Activated CD4-positive, alpha-beta T cell treated with anti-CD3 and anti-CD28 coated beads, Interleukin-2, Interleukin-6, amounts not matched to agents 100 ng/mL and 50 ng/mL, durations not matched to agents 16 hours and 8 hours (primary cell): ENCODE measurements at places on chromosomes 2 and 18.
A peak's percentile ranks its signal among the peaks of the same experiment; 100 is the strongest.

DNA sequence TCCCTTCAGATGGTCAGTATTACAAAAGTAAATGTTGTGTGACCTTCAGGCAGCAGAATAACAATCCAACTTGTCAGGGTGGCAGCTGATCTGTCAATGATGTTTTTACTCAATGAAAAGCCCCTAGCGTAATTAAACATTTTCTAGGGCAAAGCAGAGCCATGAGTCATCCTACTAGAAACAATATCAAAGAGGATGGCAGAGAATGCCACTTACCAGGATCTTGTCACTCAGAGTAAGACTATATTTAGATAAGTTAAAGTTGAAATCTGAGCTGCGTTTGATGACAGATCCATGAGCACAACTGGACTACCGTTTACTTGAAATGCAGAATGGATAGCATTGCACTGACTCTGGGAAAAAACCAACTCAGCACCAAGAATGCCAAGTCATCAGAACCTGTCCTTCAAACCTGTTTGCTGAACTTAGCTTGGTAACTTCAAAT is 612.6 kb upstream of the ACVR2A start:
- DNase-seq = no peak

DNA sequence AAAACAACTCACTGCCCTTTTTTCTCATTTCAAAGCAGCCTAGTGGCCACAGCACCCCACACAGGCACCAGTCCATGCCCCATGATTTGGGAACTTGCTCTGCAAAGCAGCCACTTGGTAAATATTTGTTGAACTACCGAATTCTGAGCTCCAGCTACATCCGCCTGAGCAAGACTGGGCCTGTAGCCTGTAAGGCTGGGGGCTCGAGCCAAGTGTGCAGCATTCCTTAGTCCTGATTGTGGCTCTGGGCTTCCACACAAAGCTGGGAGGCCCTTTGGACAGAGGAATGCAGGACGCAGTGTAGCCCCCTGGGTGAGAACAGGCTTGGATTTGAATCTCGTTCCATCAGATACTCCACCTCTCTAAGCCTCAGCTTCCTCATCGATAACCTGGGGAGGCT is 88.4 kb downstream of the ACTR2 start:
- no peak for DNase-seq

DNA sequence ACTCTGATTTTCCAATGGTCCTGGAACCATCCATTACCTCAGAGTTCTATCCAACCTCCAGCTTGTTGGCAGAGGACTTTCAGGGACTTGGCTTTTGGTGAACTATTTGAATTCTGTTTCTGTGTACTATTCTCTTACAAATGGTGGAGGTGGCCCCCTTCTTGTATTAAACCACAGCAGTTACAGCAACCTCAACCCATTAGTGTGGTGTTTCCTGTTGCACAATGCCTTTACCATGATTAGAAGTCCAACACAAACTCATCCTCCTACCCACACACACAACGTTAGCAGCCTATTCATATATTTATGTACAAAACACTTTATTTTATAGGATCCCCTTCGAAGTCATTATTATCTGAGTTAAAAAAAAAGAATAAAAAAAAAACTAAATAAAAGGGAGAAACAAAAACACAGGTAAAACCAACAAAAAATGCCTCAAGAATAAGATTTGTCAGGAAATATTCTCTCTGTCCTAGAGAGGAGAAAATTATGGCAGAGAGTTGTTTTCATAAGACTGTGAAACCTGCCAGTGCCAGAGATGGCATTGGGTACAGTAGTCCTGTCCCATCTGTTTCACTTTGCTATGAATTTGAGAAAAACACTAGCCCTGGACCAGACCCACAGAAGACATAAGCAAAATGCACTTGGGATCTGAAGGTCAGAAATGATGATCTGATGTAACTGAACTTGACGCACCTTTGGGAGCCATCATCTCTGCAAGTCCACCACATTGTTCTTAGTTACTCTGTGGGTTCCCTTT is 1896.0 kb upstream of the PIK3C3 start:
- no peak for DNase-seq

DNA sequence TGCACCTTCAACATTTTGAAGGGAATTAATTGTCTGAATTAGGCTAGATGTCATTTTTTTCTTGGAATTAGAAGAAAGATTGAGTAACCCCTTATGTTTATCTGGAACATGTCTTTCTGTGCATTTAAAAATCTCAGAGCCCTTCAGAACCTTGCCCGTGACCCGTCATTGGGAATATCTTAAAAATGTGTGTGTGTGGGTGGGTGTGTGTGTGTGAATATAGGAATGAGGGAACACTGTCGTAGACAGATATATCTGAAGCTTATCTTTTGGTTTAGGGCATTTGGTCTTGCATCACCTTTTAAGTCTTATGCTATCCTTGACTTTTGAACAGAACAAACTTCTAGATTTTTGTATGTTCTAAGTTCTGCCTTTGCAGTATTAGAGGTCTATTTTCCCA is 13.5 kb upstream of the IL1RL1 start:
- no peak for DNase-seq

GRCh38 chr18:22628795-22629510 is 211.2 kb upstream of the CTAGE1 start:
- DNase-seq = no peak

DNA sequence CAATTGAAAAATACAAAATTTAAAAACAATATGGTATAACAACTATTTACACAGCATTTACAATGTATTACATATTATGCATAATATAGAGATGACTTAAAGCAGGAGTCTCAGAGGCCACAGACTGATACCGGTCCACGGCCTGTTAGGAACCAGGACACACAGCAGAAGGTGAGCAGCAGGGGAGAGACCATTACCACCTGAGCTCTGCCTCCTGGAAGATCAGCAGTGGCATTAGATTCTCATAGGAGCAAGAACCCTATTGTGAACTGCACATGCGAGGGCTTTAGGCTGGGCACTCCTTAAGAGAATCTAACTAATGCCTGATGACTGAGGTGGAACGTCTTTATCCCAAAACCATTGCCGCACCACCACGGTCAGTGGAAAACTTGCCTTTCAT is 58.0 kb downstream of the SMAD2 start:
- DNase-seq = no peak

GRCh38 chr2:200254773-200255172 is 51.7 kb upstream of the SPATS2L start:
- DNase-seq = no peak

DNA sequence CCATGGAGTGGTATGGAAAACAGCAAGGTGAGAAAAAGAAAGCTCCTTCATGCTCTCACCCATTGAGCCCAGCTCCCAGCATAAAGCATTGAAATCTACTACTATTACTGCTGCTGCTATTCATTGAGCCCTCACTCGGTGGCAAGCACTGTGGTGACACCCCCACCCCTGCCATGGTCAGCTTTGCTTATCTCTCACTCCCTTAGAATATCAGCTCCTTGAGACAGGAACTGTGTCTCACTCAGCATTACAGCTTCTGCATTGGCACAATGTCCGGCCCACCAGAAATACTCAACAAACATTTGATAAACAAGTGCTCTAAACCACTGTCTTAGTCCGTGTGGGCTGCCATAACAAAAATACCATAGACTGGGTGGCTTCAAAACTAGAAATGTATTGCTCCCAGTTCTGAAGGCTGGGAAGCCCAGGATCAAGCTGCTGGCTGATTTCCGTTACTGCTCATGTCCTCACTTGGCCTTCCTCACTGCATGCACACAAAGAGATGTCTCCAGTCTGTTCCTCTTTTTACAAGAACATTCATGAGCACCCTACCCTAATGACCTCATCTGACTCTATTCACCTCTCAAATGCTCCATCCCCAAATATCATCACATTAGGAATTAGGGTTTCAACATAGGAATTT is 116.3 kb downstream of the ZBTB7C start:
- no peak for DNase-seq

DNA sequence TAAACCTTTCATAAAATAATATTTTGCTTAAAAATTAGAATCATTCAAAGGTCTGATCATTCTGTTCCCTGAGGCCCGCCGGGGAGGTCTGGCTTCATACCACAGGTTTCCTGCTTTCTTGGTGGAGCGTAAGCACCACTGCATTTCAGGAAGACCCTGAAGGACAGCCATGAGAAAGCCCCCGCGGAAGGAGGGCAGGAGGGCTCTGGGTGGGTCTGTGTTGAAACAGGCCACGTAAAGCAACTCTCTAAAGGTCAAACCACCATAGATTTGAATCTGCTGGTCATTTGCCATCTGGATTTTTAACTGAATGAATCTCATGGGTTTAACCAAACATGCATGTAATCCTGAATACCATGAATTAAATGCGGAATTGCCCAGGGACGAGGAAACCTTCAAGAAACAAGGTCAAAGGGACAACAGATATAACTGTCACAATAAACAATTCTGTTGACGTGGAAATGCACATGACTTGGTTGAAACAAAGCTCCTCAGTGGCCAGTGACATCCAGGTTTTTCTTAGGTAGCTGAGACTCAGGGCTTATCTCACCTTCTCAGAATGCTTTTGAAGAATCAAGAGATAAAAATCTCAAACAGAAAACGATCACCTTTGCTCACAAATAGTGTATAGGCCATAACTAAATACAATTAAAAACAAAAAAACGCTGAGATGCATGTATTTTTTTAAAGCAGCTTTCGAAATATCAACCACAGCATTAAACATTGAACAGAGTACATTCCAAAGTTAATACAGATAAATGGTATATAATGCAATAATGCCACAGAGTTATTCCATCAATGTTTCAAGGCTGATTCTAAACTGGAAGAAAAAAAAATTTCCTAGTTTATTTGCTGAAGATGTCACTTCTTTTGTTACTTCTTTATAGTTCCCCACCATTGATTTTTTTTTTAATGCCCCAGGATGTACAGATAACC is 193.2 kb downstream of the BCL2 start:
- no peak for DNase-seq

DNA sequence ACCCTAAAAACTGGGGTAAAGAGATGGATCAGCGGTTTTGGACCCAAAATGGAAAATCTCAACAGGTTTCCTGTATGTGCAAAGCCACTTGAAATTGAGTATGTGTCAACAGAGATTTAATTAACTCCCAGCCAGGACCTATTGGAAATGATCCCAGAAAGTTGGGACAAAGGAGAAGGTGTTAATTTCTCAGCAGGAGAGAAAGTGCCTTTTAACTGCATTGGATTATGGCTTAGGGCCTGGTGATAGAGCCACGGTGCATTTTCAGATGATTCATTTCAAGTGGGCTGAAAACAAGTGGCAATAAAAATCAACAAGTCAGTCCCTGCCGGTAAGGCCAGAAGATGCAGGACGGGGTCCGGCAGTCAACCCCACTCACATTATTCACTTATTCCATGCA is 80.2 kb upstream of the BCL11A start:
- no peak for DNase-seq

DNA sequence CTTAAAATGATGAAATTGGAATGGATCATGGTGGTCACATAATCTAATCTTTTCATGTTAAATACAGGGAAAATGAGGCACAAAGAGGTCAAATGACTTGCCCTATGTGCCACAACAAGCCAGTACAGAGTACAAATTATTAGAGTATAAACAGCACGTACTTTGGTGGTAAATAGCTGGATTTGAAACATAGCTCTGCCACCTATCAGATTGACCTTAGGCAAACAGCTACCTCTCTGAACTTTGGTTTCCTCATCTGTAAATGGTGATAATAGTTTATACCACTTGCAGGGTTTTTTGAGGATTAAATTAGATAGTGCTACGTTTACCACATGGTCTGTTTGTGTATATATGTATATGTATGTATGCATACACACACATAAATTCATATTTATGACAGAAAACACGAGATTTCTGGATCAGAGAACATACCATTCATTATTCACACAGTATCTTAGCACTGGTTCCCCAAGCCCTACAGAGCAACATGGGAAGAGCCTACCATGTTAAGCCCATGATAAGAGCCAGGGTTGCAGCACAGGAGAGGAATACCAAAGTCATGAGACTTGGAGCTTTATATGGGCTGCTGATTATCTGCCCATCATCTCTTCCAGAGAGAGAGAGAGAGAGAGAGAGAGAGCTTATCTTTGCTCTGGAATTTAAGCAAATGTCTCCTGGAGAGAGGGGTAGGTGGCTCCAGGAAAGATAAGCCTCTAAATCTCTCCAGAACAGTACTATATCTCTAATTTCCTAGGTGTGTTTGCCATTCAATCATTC is 73.5 kb downstream of the MDH1 start:
- no peak for DNase-seq

- DNase-seq = no peak
These were observed 33.5 kb upstream of the SPRED2 start for GRCh38 chr2:65465857-65466256.

DNA sequence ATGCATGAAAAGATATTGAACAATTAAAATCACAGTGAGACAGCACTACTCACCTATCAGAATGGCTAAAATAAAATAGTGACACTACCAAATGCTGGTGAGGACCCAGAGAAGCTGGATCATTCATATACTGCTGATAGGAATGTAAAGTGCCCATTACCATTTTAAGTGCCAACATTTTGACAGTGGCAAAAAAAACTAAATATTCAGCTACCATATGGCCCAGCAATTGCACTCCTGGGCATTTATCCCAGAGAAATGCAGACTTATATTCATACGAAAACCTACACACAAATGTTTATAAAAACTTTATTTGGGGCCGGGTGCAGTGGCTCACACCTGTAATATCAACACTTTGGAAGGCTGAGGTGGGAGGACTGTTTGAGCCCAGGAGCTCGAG is 47.6 kb downstream of the FBXO36 start:
- DNase-seq = no peak

- DNase-seq = no peak
These were observed 8.2 kb downstream of the LCLAT1 start for GRCh38 chr2:30455114-30455738.

DNA sequence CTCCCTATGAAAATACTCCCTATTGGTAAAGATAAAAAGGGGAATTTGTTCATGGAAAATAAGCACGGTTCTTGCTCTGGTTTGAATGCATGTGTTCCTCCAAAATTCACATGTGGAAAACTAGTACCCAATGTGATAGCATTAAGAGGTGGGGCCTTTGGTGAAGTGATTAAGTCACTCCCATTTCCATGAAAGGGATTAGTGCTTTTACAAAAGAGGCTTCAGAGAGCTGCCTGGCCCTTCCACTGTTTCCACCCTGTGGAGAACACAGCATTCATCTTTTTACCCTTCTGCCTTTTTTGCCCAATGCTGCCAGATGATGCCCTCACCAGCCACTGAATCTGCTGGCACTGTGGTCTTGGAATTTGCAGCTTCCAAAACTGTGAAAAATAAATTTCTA is 666.8 kb downstream of the ARHGAP15 start:
- no peak for DNase-seq

- no peak for DNase-seq
These were observed 15.7 kb upstream of the OLA1 start for GRCh38 chr2:174263997-174264396.

GRCh38 chr18:52046842-52047241 is 293.2 kb upstream of the DCC start:
- no peak for DNase-seq

DNA sequence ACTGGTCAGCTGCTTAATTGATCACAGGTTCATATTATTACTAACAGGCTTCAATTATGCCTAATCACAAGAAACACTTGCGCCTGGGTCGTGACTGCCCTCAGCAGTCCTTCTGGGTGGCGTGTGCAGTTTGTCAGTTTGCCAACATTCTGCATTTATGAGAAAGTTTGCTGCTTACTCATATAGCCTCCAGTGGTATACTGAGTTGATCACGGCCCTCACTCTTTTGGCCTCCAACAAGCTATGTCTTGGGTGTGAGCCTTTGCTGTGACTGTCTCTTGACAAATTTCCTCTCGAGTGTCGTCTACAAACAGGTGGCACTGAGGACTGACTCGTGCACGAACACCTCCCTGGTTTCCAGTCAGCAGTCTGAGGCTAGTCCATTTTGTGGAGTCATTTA is 27.3 kb downstream of the DCDC2C start:
- no peak for DNase-seq

GRCh38 chr2:218397820-218398436 is 1.7 kb upstream of the CTDSP1 start:
- DNase-seq = peak; percentile 85
